ENCODE measurements at places on chromosomes 11 and 22.

DNA sequence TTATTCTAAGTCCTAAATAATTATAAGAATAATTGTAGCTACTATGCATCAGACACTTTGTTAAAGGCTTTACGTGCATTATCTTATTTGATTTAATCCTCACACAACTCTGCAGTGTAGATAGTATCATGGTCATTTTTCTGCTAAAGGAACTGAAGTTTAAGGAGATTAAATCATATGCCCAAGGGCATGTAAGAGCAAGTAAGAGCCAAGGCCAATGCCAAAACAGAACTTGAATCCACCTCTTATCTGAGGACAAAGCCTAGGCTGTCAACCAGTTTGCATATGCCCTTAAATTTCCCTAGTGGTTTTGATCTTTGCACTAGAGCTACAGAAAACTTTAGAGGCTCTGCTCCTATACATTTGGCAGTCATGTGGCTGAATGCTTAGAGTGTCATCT lies 65.6 kb upstream of the OR5AK2 start:
- no peak for DNase-seq

DNA sequence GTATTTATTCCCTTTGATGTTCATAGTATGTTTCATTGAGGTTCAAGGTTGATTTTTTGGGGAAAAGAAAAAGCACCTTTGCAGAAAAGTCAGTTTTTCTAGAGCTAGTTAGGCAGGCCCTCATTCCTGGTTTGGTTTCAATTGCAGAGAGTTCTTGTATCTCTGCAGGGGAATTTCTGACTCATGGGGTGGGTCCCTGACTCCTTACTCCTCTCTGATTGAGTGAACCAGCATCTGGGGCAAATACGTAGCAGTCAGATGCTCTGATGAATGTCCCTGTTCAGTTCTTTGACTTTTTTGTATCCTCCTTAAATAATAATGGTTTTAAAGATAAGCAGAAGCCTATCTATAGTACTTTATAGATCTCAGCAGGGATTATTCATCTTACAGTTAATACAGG lies 7.7 kb upstream of the NCR3LG1 start:
- no peak for DNase-seq

DNA sequence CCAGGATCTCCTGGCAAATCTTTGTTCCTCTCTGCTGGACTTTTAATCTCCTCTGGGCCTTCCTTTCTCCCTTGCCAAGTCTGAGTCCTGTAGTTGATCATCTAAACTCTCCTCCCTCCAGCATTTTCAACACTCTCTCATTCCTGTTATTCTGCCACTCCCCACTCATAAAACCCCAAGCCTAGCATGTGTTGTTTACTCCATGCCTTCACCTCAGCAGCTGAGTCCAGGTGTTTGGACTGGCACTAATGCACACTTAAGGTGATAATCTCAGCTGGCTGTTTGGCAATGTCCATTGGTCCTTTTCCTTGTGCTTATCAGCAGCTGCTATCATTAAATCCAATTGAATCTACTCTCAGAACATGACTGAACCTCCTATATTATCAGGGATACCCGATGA lies 876.8 kb upstream of the TENM4 start:
- no peak for DNase-seq

DNA sequence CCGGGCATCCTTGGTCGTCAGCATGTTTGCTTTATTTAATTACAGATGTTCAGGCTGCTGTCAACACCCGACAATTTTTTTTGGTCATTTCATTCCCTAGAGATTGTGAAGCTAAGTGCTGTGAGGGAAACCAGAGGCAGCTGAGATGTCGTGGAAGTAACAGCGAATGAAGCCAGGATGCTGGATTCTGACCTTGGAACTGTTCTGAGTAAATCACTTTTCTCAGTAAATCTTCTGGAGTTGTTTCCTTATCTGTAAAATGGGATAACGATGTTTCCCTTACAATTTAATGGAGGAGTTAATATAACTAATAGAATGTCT lies 390 bp upstream of the CKAP5 start:
- DNase-seq, result no peak

DNA sequence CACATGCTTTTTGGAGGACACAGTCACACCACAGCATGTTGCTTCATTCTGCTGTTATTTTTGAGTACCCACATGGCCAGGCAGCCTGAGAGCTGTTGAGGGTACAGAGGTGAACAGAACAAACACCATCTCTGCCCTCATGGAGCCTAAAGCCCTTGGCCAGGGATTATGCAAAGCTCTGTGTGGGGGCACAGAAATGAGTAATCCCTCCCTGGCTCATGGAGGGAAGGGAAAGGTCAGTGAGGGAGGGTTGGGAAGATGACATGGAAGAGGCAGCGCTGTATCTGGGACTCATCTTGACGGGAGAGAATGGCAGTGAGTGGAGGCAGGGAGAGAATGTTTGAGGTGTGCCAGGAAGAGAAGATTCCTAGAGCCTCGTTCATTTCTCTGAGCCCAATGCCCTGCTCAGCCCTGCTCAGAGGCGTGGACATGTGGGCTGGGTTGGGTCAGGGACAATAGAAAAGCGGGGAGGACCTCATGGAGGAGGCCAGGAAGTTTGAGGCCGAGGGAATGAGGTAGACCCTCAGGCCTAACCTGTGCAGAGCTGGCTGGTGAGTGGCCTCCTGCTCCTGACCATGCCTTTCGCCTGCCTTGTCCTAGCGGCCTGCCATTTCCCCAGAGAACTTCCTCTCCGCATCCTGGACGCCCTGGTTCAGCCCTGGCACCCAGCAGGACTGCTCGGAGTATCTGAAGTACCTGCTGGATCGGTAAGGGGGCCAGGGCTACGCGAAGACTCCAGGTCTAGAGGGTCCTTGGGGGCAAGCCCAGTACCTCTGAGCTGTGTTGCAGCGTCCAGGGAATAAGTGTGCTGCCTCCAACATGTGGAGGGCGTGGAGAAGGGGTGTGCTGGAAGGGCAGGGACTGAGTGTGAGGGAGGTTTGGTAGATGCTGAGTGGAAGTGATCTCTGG lies 19.8 kb downstream of the USP35 start:
- DNase-seq, result no peak

DNA sequence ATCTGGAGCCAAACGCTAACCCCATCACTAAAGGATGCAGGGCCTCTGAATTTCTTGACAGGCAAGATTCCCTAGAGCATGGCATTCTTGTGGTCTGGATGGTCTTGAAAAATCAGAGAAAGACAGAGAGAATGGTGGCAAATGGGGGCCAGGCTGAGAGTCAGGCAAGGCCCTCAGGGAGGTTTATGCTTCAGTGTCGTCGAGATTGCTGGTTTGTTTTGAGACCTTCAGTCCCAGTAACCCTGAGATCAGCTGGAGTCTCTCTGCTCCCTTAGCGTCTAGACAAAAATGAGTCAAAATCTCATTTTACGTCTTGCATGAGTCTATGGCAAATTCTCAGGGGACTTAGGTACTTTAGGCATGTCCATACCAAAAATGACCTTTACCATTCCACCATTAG lies 539.3 kb downstream of the SOX6 start:
- DNase-seq, result no peak

- DNase-seq, result peak; percentile 4
Observed at GRCh38 chr22:40531951-40532900, 104.3 kb downstream of the MRTFA start.

GRCh38 chr11:133122256-133122655 lies 410.0 kb downstream of the OPCML start:
- DNase-seq, result no peak

GRCh38 chr11:76903325-76903724 lies 42.6 kb downstream of the ACER3 start:
- no peak for DNase-seq

DNA sequence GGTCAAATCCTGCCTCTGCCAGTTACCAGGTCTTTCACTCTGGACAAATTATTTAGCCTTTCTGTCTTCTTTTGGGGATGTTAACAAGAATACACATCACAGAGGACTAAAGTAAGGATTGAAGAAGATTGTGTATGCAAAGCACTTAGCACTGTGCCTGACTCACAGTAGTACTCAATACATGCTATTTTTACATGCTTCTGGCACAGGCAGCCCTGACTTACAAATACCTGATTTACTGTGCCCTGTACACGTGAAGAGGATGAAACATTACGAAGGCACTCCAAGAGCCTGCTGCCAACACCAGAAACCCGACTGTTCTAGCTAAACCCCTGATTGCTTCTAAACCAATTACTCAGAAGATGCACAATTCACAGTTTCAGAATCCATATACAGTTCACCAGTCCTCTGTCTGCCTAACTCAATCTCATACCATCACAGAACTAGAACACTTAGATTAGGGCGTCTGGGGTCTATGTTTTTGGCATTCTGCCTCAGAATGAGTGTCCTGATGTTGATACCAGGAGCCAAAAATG lies 300.9 kb upstream of the DDI1 start:
- no peak for DNase-seq

DNA sequence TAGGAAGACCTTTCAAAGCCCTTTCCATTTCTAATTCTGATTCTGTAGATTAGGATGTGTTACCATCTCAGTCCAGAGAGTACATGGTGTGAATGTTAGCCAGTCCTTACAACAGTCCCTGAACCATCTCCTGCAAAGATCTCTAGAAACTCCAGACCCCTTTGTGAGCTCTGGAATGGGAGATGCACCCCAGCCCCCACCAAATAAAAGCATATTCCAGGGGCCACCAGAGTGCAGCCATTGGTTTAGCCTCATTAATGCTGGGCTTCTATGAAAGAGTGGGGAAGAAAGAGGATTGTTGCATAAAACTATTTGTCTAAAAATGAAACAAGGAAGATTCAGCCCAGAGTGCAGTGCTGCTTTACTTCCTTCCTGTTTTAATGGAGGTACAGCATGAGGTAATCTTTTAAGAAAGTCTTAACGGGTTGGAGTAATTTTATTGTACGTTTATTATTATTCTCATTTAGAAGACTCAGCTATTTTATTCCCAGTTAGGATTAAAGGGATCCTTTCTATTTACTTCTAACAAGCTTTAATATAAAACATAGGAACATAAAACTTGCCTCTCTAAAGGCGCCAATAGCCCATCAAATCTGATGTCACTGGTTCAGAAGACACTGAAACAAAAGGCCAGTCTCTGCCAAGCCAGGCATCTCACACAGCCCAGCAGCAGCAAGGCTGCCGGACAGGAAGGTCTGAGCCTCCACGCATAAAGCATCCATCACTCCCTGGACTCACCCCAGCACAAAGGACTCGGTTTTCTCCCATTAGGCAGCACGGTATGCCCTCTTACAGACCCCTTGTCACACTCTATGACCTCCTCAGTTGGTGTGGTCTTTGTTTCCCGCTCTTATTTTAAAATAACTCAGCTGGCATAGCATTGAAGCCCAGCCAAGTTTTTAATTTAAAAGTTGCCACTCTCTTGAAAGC lies 203.9 kb upstream of the BLID start:
- no peak for DNase-seq

DNA sequence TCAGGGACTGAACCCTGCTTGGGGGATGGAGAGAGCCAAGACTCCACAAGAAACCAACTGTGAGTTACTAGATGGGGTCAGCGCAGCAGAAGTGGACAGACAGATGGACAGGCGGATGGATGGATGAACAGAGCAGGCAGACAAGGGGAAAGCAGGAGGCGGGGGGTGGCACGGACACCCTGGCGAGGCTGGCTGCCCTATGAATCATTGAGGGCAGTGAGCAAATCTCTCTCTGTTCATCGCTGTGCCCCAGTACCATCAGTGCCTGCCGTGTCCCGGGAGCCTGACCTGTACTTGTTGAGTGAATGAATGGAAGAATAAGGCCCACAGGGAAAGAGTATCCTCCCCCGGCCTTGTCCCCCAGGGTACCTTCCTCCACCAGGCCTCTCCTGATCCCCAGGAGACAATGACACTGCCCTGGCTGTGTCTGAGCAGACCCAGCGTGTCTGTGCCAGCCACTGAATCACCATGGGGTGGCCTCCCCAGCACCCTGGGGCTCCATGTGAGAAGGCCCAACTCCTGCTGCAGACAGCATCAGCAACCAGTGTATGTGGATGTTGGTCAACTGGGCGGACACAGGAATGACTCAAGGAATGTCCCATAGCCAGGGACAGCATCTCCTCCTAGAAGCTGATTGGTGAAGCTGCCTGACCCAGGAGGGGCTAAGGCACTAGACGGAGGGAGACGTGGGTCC lies 5.1 kb upstream of the KLHL35 start:
- no peak for DNase-seq

GRCh38 chr22:42684462-42685195 lies 35.4 kb upstream of the CYB5R3 start:
- no peak for DNase-seq

DNA sequence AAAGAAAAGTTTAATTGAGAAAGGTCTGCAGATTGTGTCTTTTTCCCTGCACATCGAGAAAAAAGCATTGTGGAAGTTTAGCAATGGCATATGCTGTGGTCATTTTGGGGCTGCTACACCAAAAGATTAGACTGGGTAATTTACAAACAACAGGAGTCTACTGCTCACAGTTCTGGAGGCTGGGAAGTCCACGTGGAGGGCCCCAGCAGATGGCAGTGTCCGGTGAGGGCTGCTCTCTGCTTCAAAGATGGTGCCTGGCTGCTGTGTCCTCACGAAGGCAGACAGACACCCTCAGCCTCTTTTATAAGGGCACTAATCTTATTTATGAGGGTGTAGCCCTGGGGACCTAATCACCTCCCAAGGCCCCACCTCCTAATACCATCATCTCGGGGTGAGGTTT lies 21.1 kb downstream of the PHF21B start:
- DNase-seq, result no peak

- DNase-seq, result peak; percentile 97
Observed at GRCh38 chr11:61429691-61430582, at the start of the genes CPSF7 and SDHAF2. Gene CPSF7, minus strand, starts transcription at chr11:61429975. Its CDS starts 740 bp downstream, at chr11:61429235. Gene SDHAF2, plus strand, starts transcription at chr11:61430124. Its CDS starts 23 bp downstream, at chr11:61430147.

DNA sequence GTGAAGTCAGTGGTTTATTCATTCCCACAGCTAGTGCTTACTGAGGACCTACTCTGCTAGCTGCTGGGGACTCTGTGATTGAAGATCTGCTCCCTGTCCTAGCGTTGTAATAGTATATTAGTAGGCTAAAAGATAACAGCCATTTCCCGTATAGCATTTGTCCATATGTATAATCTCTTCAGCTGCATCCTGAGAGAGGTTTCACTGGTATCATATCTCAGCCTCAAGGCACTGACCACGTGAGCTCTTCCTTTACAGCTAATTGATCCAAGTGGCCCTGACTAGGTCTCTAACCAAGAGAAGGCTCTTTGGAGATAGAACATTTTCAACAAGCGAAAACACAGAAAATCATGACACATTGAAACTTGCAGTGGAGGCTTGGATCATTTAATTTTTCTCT lies 110.2 kb downstream of the APIP start:
- DNase-seq, result no peak

All from CD4-positive, alpha-beta T cell treated with Interleukin-17A for 1 hour (primary cell).